ENCODE measurements at places on chromosomes 5 and 9.

GRCh38 chr5:160289721-160290120, 22.6 kb downstream of the CCNJL start:
- H3K36me3 ChIP-seq = no peaks in the 10 kb centered on the region
- no peak overlapping the region for H3K27ac ChIP-seq
- DNase-seq = no peak

DNA sequence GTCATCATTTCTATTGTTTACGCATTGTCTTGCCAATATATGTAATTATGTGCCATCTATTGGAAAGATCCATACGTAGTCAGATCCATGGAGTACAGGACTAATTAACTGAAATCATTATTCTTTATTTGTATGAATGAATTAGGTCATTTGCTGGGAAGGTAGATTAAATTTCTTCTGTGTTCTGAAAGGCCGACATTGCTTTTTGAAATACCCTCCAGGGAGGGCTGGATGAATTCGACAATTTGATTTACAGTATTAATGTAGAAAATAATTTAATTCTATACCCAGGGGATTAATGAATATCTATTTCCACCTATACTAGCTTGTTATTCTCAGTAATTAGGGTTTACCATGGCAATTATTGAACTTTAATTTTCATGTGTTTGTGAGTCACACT, 117.6 kb downstream of the CHSY3 start:
- H3K27me3 ChIP-seq = no peaks in the 10 kb centered on the region
- H3K4me3 ChIP-seq = no peak overlapping the region
- no peak for DNase-seq
- H3K36me3 ChIP-seq = no peaks in the 10 kb centered on the region
- no peak overlapping the region for H3K27ac ChIP-seq
- no peaks in the 10 kb centered on the region for H3K4me1 ChIP-seq

GRCh38 chr9:7608261-7608660, 191.3 kb downstream of the DMAC1 start:
- H3K27ac ChIP-seq = no peak overlapping the region
- no peak for DNase-seq

DNA sequence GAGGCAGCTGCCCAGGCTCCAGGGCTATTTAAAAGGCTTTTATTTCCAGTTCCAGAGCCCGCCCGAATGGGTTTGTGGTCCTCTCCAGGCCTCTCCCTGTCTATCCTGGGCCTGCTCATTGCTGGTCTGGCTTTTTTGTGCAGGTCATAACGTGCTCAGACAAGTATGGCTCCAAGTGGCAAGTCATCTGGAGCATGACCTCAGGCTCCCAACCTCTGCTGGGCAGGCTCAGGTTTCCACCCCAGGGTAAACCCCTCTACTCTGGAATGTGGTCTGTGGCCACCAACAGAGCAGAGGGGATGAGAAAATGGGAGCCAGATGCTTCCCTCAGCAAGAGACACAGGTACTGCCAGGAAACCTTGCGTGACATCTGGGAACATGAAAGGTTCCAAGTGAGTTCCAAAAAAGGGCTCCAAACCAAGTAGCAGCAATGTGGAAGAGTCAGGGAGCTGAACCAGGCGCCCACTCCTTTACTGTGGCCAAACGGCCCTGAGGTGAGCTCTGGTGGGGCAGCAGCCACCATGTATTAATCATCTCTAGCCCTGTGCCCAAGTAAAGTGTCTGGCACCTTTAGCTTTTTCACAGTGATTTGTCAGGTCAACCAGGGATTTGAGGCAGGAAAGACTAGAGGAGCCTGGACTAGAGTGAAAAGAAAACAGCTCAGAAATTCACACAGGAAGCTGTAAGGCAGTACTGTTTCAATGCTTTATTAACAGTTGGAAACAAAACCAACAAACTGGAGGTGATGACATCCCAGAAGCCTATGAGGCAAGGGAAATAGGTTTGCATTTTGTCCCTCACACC, 25.7 kb downstream of the PCDHGC5 start:
- H3K27me3 ChIP-seq = no peaks in the 10 kb centered on the region
- no peak overlapping the region for H3K4me3 ChIP-seq
- H3K27ac ChIP-seq = no peak overlapping the region
- peaks cover 39% of the 10 kb centered on the region for H3K36me3 ChIP-seq

DNA sequence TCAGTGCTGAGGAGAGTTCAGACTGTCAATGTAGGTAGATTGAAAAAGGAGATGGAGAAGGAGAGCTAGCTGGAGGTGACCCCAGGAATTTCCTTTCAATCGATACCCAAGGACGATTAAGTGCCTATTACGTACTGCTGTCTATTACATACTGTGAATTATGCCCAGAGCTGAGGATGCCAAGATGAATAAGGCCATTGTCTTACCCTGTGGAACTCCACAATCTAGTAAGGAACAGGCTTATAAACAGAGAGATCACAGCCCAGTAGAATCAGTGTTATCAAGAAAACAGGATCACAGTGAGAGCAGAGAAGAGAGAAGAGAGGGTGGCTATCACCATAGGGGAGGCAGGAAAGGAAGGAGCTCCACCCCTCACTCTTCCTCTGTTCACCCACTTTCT, 54.1 kb upstream of the PDE8B start:
- DNase-seq = no peak
- H3K4me3 ChIP-seq = no peak overlapping the region
- no peaks in the 10 kb centered on the region for H3K36me3 ChIP-seq
- peaks cover 28% of the 10 kb centered on the region for H3K4me1 ChIP-seq
- no peak overlapping the region for H3K27ac ChIP-seq
